ENCODE measurements at places on chromosomes 6 and 20.

DNA sequence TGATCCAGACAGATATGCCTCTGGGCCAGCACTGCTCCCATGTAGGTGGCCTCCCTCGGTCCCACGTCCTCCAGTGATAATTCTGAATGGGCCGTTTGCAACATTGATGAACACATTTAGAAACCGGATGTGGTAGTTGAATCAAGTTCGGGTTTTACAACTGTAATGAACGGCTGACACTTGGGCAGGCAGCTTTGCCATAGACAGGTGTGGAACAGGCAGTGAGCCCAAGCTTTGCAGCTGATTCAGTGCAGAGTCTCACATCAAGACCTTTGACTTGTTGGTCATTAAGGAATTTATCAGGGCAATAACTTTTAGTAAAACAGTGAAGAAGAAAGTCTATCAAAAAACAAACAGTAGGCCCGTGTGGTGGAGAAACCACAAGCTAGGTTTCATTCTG lies 466.6 kb upstream of the AGPAT4 start:
- no peak for DNase-seq

DNA sequence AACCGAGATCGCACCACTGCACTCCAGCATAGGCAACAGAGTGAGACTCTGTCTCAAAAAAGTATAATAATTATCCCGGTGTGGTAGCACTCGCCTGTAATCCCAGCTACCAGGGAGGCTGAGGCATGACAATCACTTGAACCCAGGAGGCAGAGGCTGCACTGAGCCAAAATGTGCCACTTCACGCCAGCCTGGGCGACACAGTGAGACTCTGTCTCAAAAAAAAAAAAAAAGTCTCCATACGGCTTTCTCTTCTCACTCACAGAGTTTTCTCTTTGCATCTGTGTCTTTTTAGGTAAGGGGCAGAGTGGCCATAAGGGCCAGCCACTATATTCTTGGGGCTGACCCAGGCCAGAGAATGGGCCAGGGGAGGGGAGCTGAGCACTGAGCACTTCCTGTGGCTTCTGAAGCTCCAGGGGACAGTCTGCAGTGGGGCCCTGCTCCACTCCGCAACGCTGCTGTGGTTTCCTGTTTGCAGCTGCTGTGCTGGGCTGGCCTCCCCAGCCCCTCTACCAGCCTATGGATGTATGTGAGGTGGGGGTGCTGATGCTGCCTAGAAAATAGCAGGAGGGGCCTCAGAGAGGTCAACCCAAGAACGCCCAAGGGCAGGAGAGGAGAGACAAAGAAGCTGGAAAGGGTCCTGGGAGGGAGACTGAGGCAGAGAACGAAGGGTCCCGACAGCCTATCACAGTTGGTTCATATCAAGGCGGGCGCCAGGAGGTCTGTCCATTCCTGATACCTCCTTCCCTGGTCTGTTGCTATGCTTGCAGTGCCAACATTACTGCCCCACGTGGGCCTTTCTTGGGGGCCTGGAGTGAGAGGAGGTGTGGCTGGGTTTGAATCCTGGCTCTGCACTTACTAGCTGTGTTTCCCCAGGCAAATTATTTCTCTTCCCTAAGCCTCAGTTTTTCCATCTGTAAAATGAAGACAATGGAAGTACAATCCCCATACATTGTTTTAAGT lies 16.0 kb downstream of the SLA2 start:
- peak; percentile 65 for DNase-seq

DNA sequence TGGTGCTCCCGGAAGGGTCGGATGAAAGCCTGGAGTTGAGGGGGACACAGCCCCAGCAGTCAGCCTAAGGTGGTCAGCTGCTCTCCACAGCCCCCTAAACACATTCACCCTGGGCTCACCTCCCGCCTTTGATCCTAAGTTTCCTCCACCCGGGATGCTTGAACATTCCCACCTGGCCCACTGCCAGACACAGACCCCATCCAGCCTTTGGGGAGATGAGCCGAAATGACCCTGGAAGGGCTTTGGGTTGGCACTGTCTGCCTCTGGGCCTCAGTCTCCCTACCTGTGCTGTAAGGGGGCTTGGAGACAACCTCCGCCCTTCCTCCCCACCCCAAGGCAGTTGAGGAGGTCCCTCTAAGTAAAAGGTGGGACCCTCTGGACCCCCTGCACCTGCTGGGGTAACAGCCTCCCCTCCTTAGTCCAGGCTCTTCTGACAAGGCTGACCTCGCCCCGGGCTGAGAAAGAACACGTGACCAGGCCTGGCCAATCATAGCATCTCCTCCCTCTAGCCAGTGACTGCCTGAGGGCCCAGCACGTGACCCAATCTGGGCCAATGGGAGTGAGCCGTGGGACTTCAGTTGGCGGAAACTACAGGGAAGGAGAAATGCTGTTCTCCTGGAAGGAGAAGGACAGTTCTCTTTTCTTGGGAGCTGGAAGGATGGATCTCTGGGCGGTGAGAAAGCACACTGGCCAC lies 16.9 kb upstream of the UBE2V1 start:
- no peak for DNase-seq

- no peak for DNase-seq
These were observed 370.3 kb upstream of the JARID2 start for GRCh38 chr6:14875481-14876063.

- no peak for DNase-seq
These were observed at the start of gene NFYA for GRCh38 chr6:41072836-41073202. TSS of gene NFYA (plus strand) at chr6:41072974. CDS start at chr6:41079090, 6,116 bp downstream.

GRCh38 chr20:21550587-21550986 lies 36.7 kb upstream of the NKX2-2 start:
- no peak for DNase-seq

GRCh38 chr6:119562168-119562567 lies 212.6 kb upstream of the MAN1A1 start:
- no peak for DNase-seq

DNA sequence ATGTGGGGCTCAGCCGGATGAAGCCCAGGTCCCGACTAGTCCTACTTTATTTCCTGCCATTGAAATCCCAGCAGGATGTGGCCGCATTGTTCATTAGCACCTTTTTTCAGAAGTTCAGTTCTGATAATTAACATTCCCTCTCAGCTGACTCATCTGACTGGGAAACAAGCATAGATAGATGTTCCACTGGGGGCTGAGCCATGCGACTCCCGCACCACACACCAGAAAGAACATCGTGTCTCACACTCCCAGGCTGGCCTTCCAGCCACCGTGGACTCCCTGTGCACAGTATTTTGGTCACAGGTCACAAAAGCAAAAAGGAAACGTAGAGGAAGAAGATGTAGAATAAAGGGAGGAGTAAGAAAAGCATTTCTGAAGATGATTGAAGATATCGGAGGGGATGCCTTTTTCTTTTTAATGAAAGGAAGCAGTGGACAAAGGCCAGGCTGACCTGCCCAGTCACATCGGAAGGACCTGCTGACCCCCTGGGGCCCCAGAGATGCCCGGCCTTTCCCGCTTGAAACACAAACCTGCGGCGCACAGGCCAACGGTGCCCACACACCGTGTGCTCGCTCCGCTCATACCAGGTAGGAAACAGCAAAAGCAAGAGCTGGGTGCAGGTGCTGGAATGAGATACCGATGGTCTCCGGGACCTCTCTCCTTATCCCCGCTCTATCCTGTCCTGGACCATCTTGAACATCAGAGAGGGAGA lies 11.8 kb downstream of the RPS6KA2 start:
- no peak for DNase-seq

GRCh38 chr6:30893001-30893591 lies 8.8 kb downstream of the DDR1 start:
- DNase-seq: no peak

- DNase-seq: no peak
These were observed 249.2 kb downstream of the CDC5L start for GRCh38 chr6:44636561-44637248.

DNA sequence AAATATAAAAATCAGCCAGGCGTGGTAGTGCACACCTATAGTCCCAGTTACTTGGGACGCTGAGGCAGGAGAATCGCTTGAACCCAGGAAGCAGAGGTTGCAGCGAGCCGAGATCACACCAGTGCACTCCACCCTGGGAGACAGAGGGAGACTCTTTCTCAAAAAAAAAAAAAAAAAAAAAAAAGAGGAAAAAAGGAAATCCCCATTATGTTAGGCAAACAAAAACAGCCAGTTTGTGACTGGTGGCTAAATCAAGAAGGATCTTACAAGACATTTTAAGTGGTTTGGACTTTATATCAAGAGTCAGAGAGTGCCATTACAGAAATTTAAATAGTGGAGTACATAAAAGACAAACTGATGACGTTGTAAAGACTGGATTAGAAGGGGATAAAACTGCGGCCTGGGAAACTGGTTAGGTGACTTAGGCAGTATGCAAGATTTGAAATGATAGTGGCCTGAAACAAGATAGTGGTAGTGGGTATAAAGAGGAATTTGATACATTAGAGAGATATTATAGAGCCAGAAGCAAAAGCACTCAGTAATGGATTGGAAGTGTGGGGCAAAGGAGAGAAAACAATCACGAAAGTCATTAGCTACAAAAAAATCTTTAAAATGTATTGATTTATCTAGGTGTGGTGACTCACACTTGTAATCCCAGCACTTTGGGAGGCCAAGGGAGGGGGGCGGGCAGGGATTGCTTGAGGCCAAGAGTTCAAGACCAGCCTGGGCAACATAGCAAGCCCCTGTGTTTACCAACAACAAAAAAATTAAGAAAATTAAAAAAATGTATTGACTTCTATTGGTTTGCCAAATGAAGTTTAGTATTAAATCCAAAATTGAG lies 1.7 kb upstream of the MYO6 start:
- no peak for DNase-seq

- DNase-seq: peak; percentile 83
These were observed 535 bp downstream of the EXOC2 start for GRCh38 chr6:692356-692851.

DNA sequence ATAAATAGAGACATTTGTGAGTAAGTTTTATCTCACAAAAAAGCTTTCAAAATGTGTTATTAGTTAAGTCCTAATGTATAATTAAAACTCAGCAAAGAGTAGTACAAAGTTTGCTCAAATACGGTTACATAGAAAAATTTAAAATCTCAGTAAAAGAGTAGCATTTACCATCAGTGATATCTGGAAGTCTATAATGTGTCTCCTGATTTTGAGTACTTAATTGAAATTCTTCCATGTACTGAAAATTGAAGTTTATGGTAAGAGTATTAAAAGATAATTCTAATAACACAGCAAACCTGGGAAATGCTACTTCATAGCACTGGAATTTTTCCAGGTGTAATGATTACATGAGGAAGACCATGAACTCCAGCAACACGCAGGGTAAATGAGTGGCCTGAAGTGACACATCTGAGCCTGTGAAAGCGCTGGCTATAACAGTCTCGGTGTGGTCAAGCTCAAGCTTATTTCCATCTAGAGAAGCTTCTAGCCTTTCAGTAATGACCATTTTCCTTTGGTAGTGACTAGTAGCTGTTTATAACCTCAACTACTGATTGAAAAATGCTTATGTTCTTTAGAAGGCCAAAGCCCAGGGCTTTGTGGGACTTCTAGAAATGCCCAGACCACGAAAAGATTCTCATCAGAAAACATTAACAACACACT lies 203.2 kb downstream of the ISM1 start:
- DNase-seq: no peak

DNA sequence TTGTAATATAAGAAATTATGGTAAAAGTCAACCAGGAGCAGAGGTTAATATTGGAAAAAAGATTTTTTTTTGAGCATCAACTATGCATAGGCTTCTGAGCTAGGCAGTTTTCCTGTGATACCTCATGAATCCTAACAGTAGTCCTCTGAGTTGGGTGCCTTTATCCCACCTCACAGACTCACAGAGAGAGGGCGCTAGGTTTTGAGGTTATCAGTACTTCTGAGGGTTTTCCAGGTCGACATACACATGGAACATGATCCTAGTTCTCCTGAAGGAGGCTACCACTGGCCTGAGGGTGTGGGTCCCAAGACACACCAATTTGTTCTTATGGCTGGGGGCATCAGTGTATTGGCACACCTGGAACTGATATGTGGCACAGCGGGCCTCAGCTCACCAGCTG lies 358.8 kb upstream of the JAG1 start:
- DNase-seq: no peak

GRCh38 chr6:124742971-124743370 lies 219.3 kb upstream of the RNF217 start:
- DNase-seq: no peak

- no peak for DNase-seq
These were observed 1.8 kb upstream of the SPEF1 start for GRCh38 chr20:3783068-3783489.

DNA sequence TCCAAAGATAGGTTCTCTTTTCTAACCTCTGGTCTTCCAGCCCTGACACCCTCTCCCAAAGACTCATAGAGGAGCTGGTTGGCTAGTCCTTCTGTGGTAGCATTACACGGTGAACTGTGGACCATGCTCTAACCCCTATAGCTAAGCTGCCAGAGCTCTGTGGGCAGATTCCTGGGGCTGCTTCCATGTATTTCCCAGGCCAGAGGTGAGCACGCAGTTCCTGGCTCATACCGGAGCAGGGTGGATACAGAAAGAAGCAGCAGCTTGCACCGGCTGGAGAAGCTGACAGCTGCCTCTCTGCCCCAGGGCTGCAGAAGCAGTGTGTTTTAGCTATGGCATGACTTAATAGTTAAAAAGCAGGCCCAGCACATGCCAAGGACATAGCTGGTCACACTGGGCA lies 84.1 kb upstream of the FOXP4 start:
- DNase-seq: no peak

DNA sequence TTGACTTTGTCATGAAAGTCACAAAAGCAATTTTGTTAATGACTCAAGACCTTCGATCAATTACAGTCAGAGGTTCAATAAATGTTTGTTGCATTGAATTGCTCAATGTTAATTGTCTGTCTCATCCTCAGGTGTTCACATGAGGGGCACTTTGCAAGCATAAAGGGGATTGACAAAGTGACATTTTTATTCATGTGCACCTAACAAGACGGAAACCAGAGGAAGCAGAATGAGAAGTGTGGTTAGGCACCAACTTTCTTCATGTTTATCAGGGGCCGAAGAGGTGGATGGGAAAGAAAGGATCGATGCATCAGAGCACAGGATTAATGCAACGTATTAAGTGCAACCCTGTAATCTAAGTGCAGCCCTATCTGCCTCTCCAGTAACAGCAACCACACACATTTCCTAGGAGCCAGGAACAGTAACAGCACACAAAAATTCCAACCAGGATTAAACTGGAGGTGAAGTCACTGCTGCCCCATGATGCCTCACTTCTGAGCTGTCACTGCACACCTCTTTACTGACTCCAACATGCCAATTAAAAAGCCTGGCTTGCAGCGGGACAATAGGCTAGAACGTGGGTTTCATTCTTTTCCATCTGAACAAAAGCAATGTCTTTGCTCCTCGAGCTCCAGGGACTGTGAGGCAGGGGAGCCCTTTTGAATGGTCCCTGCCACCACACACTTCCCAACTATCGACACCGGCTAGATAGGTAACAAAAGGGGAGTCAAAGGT lies 262.7 kb downstream of the CD83 start:
- no peak for DNase-seq

DNA sequence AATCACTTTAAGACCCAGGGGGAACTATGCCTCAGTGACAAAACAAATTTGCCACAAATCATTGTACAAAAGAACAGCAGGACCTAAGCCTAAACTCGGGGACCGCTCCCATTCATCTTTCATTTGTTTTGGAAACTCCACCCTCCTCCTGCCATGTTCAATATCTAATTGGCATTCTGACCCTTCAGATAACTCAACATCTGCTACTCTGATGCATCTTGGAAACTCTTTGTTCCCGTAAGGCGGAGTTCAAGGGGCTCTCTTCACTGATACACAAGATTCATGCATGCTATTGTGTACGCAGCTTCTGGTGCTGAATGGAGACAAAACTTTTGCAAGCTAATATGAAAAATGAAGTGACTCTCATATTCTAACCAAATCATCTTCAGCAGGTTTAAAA lies 187.6 kb downstream of the ZFP64 start:
- DNase-seq: no peak

Data from stimulated activated CD8-positive, alpha-beta memory T cell treated with anti-CD3 and anti-CD28 coated beads, Interleukin-4, amount 100 ng/mL, for 48 hours (primary cell).